Hematopoietic multipotent progenitor cell (in vitro differentiated cells): ENCODE measurements at places on chromosomes 1 and 21.

GRCh38 chr1:145963265-145964019 is 933 bp downstream of the ANKRD34A start:
- no peak for DNase-seq

GRCh38 chr1:184082541-184083415 is 31.2 kb downstream of the TSEN15 start:
- DNase-seq: no peak

- no peak for DNase-seq
Observed at GRCh38 chr1:26014179-26014578, 7.4 kb upstream of the EXTL1 start.

DNA sequence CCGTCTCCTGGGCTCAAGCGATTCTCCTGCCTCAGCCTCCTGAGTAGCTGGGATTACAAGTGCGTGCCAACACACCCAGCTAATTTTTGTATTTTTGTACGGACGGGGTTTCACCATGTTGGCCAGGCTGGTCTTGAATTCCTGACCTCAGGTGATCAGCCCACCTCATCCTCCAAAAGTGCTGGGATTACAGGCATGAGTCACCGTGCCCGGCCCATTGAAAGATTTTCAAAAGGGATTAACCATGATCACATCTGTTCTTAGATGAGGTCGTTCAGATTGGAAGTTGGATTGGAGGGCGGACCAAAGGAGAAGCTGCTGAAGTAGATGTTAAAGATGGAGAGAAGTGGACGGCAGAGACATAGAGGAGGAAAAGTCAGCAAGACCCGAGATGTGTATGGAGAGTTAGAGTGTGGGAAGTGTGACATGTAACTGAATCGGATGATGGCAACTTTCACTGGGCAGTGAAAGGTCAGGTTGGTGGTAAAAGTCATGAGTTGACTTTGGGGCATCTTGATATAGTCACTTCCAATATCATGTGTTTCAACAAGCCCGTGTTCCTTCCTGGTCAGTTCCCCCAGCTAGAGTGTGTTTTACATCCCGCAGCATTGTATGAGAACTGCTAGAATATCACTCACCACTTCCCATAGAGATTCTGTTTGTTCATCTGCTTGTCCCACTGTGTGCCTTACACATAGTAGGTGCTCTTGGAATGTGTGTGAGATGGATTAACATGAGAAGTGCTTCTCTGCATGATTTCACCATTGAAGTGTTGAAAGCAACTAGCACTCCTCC is 54.4 kb upstream of the TINAGL1 start:
- DNase-seq: no peak

DNA sequence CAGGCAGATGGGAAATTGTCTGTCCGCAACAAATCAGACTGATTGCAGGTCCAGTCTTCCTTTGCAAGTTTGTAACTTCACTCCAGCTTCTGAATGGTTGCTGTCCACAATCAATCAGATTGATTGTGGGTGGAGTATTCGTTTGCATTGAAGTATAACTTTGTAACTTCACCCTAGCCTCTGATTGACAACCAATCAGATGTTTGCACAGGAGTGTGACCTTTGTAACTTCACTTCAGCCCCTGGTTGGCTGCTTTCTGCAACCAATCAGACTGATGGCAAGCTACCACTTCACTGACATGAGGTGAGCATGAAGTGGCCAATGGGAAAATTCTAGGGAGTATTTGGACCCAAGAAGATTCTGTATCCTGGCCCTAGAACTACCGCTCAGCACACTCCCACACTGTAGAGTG is 25.7 kb downstream of the OR10J1 start:
- DNase-seq: no peak

DNA sequence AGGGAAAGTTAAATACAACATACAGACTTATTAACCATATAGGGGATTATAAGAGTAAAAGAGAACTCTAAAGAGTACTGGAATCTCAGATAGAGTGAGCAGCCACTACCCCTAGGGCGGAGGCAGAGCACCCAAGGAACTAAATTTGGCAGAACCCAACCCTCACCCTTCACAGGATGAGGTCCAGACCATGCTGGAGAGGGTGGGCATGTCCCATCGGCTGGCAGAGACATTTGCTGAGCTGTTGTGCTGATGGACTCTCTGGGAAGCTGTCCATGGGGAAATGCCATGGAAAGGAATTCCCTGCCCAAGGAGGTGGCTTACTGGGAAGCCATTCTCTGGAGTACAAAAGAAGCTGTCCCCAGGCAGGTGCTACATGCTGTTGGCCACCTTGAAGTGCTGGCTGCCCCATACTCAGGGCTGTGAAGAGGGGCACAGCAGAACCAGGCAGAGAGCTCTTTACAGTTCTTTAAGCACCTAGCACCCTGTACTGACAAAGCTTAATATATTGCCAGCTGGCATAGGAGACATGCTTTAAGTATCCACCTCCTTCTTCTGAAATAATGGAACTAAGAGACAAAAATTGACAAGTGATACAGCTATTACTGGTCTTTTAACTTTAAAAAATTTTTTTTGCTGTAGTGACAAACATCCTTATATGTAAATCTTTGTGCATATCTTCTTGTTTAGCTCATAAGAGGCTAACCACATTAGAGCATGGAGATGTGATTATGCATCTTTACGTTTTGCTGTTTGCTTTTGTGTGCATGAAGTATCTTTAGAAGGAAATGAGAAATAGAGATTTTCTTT is 29.6 kb downstream of the TSNAX start:
- DNase-seq: no peak

DNA sequence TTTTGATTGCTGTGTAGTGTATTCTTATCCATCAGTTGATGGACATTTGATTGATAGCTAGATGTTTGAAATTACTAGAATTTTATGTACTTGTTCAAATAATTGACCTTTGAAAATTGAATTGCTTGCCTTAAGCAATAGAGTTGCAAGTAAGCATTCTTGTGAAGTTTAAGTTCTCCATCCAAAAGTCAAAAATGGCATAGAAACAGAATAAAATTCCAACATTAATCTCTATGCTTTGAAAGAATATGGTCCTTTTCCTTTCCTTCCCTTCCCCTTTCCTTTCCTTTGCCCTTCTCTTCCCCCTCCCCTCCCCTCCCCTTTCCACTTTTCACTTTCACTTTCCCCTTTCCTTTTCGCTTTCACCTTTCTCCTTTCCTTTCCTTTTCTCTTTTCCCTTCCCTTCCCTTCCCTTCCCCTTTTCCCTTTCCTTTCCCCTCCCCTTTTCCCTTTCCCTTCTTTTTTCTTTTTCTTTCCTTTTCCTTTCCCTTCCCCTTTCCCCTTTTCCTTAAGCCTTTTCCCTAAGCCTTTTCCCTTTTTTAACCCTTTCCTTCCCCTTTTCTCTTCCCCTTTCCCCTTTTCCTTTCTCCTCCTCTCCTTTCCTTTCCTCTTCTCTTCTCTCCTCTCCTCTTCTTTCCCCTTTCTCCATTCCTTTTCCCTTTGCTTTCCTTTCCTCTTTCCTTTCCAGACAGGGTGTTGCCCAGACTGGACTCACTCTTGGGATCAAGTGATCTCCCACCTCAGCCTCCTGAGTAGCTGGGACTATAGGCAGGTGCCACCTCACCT is 67.4 kb downstream of the SASS6 start:
- DNase-seq: no peak

GRCh38 chr1:55245781-55246180 is 30.6 kb upstream of the USP24 start:
- DNase-seq: no peak

GRCh38 chr1:3685222-3685621 is 32.9 kb downstream of the TP73 start:
- DNase-seq: no peak

DNA sequence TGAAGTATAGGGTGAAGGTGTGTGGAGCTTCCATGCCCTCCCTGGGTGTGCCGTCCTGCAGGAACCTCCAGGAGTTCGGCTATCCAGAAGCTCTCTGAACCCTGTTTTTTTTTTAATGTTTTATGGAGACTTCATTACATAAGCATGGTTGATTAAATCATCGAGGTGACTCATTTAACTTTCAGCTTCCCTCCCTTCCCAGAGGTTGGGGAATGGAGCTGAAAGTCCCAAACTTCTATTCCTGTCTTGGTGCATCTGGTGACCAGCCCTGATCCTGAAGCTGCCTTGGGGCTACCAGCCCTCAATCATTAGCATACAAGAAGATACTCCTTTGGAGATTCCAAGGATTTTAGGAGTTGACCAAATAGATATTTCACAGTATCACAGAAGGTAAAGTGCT is 9.5 kb downstream of the RRP15 start:
- DNase-seq: no peak

DNA sequence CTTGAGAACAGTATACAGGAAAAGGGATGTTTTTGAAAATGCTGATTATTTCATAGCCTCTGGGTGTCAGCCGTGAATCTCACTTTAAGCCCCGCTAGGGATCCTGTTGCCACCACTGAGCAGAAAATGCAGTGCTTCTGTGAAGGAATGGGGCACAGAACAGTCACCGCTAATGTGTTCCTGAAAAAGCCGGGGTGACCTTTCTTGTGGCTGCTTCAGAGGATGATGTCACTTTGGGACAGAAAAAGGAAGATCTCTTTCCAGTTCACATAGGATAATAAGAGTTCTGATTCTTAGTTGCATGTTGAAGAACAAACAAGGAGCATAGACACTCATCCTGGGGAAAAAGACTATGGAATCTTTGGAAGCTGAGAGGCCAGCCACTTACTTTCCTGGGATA is 349.6 kb downstream of the DISC1 start:
- DNase-seq: no peak

GRCh38 chr1:235865565-235866204 is 1.0 kb downstream of the LYST start:
- no peak for DNase-seq

- no peak for DNase-seq
Observed at GRCh38 chr1:77316966-77317365, 35.1 kb downstream of the AK5 start.

- no peak for DNase-seq
Observed at GRCh38 chr21:33032434-33033047, 6.8 kb downstream of the OLIG2 start.

DNA sequence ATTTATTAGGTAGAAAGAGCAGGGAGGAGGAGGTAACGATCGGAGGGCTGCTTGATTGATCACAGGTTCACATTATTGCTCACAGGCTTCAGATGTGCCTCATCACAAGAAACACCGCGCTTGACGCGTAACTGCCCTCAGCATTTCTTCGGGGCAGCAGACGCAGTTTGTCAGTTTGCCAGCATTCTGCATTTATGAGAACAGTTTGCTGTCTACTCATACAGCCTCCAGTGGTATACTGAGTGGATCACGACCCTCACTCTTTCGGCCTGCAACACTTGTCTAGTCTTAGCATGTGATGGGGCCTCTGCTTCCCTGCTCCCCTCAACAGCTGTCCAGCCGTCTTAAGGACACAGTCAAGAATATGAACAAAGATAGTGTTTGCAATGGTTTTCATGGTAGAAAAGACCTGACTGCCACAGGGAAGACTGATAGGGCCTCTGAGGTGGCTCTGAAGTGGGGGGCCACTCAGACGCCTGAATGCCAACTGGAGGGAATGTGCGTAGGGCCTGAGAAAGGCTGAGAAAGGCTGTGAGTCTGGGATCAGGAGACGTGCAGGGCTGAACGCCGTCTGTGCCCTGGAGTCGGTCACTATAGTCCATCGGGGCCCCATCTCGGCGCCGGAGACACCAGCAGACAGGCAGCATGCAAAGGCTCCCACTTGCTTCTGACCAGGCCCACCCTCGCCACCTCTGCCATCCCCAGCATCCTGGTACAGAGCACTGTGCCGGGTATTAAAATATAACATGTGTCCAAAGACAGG is 45.0 kb downstream of the UBE2G2 start:
- DNase-seq: no peak

GRCh38 chr21:45763074-45763473 is 119.5 kb downstream of the PCBP3 start:
- DNase-seq: no peak

DNA sequence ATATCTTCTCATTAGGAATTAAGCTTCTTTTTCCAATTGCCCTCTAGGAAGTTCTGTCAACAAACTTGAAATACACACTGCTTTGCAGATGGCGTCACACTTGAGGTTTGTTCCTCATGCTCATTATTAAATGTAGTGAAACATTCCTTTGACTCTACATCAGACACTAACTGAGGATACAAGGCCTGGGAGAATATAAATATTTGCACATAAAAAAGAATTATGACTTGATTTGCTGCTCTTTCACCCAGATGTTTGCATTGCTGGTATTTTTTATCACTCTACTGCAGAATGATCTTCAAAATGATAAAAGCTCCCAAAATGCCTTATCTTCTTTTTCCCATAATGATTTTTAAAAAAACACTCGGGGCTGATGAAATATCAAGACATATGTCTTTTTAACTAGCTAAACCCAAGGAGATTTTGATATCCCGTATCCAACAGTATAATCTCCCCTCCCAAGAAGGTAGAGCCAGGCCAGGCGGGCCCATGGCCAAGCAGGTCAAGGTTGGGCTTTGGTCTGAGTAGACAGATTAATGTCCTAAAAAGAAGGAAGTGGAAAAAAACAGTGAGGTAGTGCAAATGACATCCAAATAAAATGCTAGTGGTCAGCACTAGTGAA is 264.6 kb downstream of the HHIPL2 start:
- no peak for DNase-seq

- no peak for DNase-seq
Observed at GRCh38 chr1:156912861-156913808, 7.3 kb upstream of the LRRC71 start.

DNA sequence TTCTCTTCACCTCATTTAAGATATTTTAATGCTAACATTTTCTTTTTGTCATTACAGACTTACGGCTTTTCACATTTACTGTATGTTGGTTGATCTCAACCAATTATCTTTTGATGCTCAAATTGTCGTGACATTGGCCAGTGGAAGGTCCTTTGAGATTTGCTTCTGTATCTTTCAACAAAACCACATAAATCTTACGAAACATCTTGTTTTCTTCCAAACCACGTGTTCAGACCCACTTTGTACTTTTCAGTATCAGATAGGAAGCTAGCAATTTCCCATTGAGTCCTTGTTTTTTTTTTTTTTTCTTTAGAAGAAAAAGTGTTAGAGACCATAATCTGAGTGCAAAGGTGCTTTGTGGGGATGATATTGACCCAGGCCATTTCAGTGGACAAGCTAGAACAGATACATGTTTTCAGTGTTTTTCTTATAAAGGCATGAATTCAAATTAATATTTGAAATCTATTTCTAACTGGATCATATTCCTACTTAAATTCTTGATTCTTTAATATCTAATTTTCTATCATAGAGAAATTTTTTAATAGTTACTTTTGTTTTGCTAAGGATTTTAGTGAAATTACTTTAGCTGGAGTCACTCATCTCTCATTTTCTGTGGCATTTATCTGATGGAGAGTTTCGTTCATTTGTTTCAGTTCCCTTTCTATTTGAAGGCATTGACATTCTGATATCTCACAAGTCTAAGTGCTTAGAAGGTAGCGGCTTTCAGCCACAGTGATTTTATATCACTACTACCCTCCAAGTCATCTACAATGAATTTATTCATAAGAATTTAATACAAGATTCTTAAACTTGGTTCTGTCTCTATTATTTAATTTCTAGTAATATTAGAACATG is 26.7 kb downstream of the ATG4C start:
- DNase-seq: no peak

DNA sequence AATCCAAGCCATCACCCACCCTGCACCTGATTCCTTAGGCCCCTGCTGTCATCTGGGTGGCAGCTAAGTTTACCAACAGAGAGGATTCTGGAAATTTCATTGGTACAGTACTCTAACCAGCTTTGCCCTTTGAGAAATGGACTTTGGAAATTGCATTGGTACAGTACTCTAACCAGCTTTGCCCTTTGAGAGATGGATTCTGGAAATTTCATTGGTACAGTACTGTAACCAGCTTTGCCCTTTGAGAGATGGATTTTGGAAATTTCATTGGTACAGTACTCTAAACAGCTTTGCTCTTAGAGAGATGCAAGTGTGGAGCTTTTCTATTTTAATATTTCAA is 42.5 kb downstream of the MAB21L3 start:
- no peak for DNase-seq

- no peak for DNase-seq
Observed at GRCh38 chr1:155117610-155118009, 10.1 kb upstream of the EFNA1 start.
